Eye (tissue), 1 donor: ENCODE measurements at places on chromosomes 12 and 14.

- DNase-seq = no peak
Measured at GRCh38 chr12:129101404-129101803, 248.1 kb downstream of the GLT1D1 start.

DNA sequence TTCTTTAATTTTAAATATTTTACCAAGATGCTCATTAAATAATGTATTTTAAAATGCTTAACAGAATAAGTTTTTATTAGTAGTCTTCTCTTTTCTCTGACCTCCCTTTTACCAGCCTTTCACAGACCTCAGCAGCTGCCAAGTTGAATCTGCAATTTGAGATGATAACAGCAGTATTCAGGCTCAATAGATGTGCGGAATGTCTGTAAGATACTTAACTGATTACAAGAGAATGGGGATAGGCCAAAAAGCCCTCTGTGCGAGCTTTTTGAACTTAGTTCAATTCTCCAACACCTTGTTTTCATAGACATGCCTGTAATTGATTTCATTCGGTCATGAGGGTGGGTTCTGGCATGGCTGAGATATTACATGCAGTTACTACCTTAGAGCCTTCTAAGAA, 277.2 kb downstream of the TMTC2 start:
- DNase-seq = peak; percentile 67

GRCh38 chr12:100345020-100345767, 11.7 kb upstream of the SLC17A8 start:
- no peak for DNase-seq

GRCh38 chr14:27371868-27372267, 774.0 kb upstream of the NOVA1 start:
- no peak for DNase-seq

- DNase-seq = no peak
Measured at GRCh38 chr12:107731366-107731765, 29.6 kb downstream of the PRDM4 start.
